ENCODE measurements at places on chromosomes 7 and 10.

DNA sequence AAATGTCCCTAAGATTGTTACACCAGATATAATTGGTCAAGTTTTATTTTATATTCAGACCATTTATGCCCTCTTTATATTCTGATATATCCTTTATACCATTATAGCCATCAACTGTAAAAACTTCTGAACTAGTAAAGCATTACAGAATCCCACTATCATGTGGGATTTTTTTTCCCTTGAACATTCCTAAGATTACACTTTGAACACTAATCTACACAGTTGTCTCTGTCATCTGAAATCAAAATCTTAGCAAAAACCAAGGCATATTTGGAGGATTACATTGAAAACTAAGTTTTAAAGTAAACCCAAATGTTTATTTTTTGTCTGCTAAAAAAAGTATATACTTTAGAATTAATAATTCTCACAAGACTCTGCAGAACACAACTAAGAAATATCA is 116.2 kb upstream of the GPR22 start:
- DNase-seq, result no peak

DNA sequence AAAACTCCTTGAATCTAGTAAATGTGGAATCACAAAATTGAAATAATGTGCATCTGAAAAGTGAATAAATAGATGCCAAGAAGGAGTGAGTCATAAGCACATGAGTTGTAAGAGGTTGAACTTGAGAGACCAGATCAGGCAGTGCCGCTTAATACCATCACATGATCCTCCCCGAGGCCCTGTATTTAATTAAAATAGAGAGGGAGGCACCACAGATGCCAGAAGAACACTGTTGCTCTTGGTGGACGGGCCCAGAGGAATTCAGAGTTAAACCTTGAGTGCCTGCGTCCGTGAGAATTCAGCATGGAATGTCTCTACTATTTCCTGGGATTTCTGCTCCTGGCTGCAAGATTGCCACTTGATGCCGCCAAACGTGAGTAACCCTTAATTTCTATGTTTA is at the start of gene GPNMB:
Gene GPNMB, plus strand, starts transcription at position 221 of the 400 bp plus-strand sequence. Its CDS starts 83 bp downstream, at position 304.
- peak; percentile 95 for DNase-seq

DNA sequence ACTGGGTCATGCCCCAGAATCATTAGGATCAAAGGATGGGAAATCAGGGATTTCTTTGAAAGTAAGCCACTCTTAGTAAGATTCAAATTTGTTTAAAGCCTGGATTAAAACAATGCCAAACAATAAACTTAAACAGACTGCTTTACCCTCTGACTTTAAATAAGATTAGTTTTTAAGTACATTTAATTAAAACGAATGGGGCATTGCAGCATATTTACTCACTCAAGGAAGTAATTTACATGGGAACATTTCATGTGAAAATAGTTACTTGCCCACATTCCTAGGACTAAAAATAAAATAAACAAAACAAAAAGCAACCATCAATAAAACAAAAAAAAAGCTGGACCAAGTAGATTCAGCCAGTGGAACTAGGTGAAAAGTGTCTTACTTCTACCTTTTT is 7.8 kb downstream of the ABLIM1 start:
- no peak for DNase-seq

DNA sequence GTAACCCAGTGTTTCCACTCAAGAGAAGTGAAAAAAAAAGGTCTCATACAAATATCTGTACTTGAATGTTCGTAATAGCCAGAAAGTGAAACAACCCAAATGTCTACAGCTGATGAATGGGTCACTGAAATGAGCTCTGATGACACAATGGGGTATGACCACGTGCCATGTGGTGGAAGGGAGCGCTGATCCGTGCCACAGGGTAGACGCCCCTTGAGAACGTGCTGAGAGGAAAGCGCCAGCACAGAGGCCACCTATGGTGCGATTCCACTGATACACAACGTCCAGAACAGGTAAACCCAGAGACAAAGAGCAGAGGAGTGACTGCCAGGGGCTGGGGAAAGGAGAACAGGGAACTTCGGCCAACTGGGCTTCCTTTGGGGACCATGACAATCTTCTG is 50.3 kb downstream of the MAD1L1 start:
- DNase-seq, result no peak

GRCh38 chr7:42982604-42983115 is 50.5 kb downstream of the MRPL32 start:
- DNase-seq, result no peak

All from HS-5 (cell line).